ENCODE measurements at places on chromosomes 4 and X.

GRCh38 chrX:79366873-79367749 is at the start of gene ITM2A:
TSS of gene ITM2A (minus strand) at chrX:79367334. CDS start at chrX:79367215, 119 bp downstream.
- peak; percentile 1 for DNase-seq

DNA sequence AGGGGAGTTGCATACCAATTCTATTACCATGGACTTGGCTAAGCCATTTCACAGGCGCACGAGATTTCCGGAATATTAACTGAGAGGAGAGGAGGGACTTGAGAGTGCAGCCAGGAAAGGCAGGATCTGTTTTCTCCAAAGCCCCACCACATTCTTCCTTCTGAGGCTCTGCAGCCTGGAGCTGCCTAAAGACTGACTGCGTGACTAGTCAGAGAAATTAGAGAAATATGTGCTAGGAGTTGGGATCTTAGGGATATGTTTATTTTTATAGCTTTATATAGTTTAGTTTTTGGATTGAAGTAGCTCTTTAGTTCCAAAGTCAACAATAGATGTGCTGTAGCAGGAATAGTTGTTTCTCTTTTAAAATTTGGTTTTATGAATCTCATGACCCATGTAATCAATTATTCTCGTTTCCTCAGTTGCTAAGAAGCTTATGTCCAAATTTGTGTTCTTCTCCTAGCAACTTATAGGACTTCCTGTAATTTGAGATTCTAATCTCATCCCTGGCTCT is 300.1 kb upstream of the DDX53 start:
- DNase-seq, result no peak

- DNase-seq, result no peak
Measured at GRCh38 chrX:2962381-2962780, 33.2 kb upstream of the ARSD start.

DNA sequence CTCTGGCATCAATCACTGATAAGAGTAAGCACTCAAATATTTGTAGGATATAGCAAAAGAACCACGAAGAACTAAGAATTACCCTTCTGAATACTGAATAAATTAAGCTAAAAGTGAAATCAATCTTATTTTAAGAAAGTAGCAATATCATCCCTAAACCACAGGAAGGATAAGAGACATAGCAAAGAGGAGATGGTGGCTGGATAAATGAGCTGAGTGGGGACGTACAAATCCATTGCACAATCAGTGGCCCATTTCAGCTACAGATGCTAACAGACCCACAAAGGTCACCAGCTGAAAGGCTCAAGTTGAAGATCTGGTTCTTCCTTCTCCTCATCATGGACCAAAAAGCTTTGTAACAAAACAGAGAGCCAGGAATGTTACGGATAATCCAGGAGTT is 77.1 kb downstream of the SLC9A7 start:
- no peak for DNase-seq

DNA sequence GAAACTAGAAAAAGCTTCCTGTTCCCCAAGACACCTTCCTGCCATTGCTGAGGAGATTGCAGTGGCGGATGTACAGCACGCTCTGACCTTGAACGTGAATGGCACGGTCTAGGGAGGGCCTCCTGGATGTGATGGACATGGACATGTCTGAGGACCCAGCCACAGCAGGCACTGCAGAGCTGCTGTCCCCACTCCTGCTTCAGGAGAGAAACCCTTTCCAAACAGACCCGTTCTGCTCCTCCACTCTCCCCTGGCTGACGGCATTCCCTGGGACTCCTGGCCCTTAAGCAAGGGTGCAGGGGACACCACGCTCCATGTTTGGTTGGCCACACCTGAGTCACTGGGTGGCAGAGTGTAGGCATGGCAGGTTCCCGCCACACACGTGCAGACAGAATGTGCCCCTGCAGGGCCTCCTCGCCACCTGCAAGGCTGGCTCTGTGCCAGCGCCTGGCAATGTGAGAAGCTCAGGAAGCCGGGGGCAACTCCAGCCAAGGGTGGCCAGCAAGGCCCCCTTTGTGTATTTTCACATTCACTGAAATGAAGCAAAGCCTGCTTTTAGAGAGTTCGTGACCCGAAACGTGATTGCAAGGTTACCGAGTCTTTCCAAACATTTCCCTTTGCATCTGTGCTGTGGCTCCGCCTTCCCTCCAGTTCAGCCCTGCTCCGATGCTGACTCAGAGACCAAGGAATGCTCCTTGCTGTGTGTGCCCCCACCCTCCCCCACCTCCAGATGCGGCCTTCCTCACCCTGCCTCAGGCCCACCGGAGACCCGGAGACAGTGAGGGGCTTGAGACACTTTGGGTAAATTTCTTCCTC is 46.1 kb downstream of the HTRA3 start:
- DNase-seq, result no peak

DNA sequence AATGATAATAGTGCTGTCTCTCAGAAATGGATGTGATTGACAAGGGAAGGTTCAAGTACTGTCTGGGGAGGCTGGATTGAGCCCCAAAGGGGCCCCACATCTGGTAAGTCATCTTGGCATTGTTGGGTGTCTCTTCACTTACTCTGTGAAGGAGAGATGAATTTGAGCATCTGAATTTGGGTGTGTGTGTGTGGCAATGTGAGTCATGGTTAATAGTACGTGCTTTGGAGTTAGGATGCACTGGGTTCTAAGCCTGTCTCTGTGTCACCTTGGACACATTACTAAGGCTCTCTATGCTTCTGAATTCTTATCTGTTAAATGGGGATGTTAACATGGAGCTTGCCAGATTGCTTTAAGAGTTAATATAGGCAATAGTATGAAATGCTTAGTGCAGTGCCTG is 80.4 kb downstream of the FRAS1 start:
- DNase-seq, result no peak

GRCh38 chrX:106932960-106933537 is 12.8 kb downstream of the CLDN2 start:
- DNase-seq, result no peak

DNA sequence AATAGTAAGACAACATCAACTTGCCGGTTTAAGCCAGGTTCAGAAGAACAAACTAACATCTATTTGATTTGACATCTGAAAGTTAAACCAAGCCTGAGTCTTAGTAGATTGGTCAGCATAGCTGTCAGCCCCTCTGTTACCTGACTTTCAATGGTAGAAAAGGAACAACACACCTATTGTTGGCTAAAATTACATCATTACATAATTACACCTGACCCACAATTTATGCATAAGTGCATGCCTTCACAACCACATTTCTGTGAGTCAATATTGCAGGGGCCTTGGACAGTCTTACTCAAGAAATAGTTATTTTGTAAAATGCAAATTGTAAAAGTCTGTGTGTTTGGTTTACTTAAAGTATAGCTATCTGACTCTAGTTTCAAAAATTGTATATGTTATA is 36.2 kb downstream of the EGFL6 start:
- DNase-seq, result no peak

GRCh38 chr4:8848507-8849265 is 23.0 kb downstream of the HMX1 start:
- no peak for DNase-seq

DNA sequence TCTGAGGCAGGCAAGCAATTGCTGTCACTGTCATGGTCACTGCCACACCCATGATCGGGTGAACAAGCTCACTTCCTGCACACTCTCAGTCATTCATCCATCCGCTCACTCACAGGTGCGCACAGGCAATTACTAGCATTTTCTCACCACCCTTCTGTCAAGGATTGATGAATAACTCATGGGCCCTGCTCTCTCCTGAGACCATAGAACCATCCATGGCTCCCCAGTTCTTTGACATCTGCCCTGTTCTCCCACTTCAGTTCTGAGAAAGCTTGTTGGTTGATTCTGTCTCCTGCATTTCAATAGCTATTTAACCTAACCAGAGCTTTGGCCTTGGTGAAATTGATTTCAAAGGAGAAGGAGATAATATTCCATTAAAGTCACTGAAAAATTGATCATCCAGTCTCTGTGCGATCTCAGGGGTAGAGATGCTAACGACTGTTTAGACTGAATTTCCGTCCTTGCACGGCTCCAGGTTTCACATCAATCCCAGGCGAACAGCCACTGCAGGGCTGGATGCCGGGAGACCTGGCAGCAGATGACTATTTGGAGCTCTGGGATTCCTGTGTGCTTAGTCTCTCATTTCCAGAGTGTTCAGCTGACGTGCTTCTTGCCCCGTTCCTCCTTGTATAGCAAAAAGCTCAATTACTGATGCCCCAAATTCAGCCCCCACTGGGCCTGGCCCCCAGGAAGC is 36.9 kb upstream of the ADRA2C start:
- no peak for DNase-seq

GRCh38 chrX:102345916-102346315 is 93.9 kb downstream of the NXF2B start:
- no peak for DNase-seq

GRCh38 chrX:104432321-104432720 is 133.7 kb upstream of the IL1RAPL2 start:
- no peak for DNase-seq

DNA sequence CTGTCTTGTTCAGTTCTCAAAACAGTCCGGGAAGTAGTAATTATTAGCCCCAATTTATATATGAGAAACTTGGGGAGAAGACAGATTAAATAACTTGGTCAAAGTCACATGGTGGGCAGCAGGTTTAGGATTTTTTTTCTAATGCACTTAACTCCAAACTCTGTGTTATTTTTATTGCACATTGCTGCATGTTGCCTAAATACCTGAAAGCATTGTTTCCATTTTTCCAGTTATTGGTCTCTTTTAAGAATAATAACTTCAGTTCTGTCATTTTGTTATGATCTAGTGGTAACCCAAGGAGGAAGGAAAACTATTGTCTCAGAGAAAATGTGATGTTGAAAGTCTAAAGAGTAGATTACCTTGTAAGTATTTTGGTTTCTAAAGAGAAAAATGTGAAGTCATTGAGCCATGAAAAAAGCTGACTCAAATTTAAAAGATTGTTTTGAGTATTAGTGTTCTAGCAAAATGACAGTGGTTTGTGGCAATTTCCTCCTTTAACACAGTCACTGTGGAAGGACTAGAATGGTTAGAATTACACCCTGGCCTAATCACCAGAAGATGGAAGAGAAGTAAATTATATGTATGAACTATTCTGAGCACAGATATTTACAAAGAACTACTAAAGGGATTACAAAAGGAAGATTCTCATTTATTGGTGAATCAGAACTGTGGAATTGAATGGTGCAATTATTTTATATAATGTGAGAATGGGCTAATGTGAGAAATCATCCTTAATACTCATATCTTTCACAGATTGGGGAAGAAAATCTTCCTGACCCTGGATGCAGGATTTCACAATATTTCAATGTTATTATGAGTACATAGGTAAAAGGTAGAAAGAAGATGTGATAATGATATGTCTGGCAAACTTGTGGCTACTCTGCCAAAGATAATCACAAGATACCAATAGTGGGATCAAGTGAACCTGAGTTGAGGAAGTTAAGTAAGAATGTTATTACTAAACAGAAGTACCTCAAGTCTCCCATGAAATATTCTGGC is 21.7 kb upstream of the CXCL8 start:
- DNase-seq, result no peak

DNA sequence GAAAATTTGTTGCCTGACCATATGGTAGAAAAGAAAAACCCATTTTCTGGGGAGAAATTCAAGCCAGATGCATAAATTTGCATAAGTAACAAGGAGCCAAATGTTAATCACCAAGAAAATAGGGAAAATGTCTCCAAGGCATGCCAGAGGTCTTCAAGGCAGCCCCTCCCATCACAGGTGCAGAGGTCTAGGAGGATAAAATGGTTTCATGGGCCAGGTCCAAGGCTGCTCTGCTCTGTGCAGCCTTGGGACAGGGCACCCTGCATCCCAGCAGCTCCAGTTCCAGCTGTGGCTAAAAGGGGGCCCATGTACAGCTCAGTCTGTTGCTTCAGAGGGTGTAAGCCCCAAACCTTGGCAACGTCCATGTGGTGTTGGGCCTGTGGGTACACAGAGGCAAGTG is 200.0 kb downstream of the LARP7 start:
- no peak for DNase-seq

DNA sequence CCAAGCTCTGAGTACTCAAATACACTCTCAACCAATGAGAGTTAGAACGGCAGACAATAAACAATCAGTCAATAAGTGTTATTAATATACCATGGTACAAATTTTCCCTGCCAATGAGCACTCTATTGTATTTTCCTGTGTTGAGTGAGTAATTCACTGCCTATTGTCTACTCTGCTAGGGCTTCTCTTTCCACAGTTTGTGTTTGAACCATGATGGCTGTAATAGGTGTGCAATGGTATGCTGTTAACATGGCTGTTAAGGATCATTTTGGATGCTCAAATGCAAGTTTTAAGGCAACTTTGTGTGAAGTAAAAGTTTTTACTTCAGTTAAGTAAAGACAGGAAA is 41.2 kb downstream of the RPS6KA3 start:
- no peak for DNase-seq

GRCh38 chr4:183610033-183610432 is 49.0 kb downstream of the RWDD4 start:
- no peak for DNase-seq

GRCh38 chr4:792626-793092 is 33.3 kb downstream of the CPLX1 start:
- DNase-seq, result no peak

DNA sequence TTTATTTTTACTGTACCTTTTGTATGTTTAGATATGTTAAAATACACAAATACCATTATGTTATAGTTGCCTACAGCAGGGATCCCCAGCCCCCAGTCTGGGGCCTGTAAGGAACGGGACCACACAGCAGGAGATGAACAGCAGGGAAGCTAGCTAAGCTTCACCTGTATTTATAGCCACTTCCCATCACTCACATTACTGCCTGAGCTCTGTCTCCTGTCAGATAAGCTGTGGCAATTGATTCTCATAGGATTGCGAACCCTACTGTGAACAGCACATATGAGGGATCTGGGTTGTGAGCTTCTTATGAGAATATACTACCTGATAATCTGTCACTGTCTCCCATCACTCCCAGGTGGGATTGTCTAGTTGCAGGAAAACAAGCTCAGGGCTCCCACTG is 73.9 kb downstream of the BMPR1B start:
- DNase-seq, result no peak

DNA sequence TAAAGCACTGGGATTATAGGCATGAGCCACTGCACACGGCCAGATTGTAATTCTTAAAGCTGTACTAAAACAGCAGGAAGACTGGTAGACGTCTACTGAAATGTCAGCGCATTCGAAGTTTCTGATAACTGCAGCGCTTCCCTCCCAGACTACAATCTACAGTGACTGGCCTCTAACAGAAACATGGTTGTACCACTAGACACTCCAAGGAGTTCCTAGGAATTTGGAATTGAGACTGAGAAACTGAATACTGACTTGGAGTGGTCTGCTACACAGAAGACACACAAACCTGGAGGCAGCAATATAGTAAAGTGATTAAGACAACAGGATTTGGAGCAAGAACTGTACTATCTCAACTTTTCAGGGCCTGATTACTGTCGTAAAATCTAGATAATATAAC is 937 bp downstream of the HELQ start:
- no peak for DNase-seq
